Astrocyte of the cerebellum (primary cell): ENCODE measurements at places on chromosomes 12 and 14.
A peak's percentile ranks its signal among the peaks of the same experiment; 100 is the strongest.

GRCh38 chr12:118455327-118455726, 79.0 kb downstream of the SUDS3 start:
- no peak for DNase-seq

GRCh38 chr12:64064240-64064639, 157.9 kb downstream of the KICS2 start:
- DNase-seq = no peak

DNA sequence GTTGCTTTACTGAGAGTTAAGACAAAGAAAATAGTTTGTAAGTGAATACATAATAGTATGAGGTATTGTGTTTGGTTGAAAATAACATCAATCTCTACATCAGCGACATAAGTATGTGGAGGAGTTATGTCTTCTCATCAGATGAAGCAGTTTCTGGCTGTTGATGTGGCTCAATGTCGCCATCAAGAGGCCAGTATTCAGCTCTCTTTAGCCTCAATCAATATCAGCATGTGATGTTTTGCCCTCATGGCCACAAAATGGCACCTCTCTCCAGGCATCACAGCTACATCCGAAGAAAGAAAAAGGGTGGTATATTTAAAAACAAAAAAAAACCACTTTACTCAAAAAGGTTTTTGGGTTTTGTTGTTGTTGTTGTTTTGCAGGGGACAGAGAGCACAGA, 302.3 kb upstream of the TMEM132C start:
- no peak for DNase-seq

DNA sequence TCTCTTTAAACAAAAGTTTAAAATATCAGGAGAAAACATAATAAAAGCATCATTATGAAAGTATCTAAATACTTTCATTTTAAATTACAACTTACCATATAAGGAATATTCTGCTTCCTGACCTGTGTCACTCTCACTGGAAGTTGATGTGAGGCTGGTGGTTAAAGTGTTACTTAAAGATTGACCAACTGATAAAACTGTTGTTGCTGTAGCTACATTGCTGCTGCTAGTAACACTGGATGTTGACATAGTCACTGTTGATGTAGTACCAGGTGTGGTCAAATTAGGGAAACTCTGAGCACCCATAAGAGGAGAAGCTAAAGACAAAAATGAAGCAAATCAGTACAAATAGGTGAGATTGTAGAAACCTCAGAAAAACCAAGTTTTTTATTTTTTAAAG, 79.9 kb downstream of the HECTD1 start:
- no peak for DNase-seq

DNA sequence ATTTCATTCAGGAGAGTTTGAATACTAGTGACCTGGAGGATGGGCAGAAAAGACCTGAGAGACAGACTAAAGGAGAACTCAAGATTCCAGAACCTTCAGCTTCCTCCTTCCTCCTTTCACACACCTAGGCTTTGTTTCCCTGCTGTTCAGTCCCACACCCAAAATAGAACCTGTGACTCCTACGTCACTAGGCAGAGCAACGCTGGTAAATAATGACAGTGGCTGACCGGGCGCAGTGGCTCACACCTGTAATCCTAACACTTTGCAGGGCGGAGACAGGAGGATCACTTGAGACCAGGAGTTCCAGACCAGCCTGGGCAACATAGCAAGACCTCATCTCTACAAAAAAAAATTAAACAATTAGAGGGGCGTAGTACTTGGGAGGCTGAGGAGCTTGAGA, 166.4 kb upstream of the FKBP4 start:
- no peak for DNase-seq

DNA sequence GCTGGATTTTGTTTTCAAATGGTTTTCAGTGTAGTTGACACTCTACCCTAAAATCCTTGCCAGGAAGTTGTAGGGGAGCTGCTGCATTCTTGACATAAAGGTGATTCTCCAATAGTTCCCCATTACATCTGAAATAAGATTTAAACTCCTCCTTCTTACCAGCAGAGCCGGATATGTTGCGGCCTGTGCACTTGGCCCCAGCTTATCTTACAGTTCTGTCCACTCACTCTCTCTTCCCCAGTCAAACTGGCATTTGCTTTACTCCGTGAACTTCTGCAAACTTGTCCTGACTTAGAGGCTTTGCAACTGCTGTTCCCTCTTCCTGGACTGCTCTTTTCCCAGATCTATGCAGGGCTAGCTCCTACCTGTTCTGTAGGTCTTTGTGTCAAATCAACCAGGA, 929.5 kb downstream of the VRK1 start:
- DNase-seq = no peak

DNA sequence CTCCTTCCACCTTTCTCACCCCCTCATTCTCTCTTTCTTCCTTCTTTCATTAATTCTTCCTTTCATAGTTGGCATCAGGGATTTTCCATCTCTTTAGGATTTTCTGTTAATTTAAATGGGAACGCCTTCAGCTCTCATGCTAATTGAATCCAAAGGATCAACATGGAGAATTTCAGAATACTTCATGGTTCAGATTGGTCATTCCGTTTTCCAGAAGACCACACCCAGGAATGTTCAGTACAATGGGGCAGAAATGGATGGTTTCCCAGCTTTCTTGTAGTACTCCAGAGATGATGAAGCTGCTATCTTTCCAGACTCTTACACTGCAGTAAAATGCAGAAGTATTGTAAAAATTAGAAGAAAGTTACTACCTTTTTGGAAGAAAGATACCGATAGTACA, 440.0 kb downstream of the DAD1 start:
- no peak for DNase-seq

DNA sequence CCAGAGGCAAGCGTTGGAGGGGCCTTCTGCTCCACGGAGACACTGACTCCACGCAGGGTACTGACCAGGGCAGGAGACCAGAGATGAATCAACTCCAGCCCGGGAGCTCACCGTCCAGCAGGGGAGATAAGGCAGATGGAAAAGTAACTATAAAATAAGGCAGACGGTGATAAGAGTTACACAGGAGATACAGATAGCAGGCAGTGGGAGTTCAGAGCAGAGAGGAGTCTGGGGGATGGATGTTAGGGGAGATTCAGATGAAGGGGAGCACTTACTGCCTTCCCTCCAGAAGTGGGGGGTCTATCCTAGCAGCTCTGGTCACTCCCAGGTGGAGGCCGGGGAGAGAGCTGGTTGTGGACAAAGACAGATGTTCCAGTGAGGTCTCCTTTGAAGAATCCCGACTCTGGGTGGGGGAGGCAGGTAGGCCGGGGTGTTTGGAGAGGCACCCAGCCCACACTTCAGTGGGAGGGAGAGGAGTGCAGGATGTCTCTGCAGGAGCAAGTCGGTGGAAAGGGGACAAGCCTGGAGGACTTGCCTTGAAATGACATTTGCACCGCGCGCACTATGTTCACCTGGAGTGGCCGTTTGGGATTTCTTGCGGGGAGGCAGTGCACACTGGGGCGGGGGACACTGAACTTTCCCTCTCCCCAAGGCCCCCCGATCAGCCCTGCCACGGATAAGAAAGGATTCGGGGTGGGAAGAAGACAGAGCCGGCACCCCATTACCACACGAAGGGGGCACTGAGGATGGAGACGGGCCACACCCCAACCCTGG, 1.2 kb downstream of the PITPNM2 start:
- DNase-seq = no peak

DNA sequence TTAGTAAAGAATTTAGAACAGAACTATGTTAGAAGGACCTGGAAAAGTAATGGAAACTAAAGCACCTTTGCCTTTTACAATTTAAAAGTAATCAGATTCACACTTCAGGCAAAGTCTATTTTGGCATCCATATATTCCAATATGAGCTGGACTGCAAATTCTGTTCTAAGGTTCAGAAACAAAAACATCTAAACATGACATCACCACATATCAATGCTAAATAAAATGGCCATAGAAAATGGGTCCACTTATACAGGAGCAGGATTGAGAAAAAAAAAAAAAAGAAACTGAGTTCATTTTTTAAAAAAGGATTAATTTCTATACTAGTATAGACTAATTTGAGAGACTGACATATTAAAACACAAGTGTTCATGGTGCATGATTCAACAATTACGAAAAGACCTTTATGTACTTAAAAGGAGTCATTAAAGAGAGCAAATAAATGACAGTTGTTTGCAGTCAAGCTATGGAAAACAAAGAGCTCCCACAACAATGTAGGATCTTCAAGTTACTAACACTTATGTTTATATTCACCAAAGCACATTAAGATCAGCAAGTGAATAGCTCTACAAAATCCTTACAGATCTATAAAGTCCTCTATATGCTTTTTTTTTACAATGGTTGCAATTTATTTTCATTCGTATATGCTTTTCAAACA, 45.7 kb downstream of the DICER1 start:
- DNase-seq = no peak

GRCh38 chr14:51998348-51998747, 9.0 kb downstream of the RTRAF start:
- DNase-seq = no peak

GRCh38 chr12:90366286-90366685, 588.7 kb downstream of the CCER1 start:
- peak; percentile 1 for DNase-seq

- no peak for DNase-seq
Observed at GRCh38 chr12:11991604-11992003, 79.1 kb upstream of the BCL2L14 start.

DNA sequence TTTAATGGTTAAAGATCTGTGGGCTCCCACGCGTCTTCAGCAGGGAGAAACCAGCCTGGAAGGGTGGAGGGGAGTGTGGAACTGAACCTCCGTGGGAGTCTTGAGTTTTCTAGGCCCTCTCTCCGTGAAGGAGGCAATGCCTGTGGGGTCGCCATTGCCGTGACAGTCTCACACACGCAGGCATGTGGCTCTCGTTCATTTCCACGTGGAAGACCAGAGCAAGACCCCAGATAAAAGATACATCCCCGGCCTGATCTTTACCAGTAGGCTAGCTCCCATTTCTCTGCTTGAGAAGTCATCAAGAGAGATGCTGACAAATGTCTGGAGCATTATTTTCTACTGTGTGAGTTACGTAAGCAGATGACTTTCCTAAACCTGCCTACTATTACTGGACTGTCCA, 491.7 kb upstream of the LMO3 start:
- DNase-seq = no peak
